ENCODE measurements at places on chromosomes 6 and 20.

GRCh38 chr6:142756215-142756630, 188.8 kb downstream of the HIVEP2 start:
- no peak for DNase-seq

DNA sequence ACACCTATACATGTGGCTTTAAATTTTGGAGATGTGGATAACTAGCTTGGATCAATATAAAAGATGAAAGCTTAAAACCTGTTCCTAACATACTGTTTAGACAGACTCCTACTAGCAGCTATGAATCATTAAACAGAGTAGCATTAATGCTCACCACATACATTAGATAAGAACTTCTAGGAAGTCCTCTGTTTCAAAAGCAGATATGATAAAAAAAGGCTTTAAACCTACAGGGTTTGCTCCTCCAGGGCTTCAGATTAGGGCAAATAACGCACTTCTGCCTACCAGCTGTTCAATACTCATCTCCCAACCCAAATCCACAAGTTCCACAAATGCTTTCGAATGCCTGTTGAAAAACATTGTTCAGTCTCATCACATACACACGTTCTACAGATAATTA, 1.5 kb downstream of the REPS1 start:
- DNase-seq = no peak

DNA sequence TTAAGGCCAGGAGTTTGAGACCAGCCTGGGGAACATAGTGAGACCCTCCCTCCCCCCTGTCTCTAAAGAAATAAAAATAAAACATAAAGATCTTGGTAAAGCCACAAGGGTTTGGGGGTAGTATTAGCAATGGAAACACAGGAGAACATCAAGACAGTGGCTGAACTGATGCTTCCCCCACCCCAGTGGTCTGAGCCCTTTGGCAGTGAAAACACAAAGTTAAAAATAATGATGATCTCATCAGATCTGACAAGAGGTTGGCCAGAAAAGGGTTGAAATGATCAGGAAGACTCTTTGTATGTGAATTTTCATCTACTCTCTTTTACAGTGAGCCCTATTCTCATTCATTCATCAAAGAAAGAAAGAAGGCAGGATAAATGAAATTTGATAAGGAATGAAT, 93.7 kb downstream of the KCNB1 start:
- no peak for DNase-seq

DNA sequence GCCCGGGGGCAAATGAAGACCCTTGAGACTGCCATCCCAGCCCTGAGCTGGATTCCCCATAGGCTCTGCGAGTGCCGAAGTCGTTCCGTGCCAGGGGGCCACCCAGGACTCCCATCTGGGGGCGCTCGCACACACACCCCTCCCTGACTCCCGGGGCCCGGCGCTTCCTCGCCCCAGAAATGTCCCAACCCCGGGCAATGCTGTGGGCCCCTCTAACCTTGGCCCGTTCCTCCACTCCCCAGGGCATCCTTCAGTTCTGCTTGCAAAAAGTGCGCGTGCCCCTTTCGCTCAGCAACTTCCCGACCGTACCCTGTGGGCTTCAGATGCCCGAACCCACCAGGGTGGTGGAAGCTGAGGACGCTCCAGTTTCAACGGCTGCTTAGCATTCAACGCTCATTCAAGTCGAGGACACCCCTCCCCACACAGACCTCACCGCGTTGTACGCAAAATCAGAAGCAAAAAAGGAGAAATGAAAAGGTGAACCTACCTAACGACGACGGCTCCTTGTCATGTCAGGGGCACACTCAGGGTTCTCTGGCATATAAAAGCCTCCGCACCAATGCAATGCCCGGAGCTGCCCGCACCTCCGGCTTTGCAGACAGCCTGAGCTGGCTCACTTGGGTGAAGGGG, 25.3 kb downstream of the RIPOR2 start:
- DNase-seq = no peak

DNA sequence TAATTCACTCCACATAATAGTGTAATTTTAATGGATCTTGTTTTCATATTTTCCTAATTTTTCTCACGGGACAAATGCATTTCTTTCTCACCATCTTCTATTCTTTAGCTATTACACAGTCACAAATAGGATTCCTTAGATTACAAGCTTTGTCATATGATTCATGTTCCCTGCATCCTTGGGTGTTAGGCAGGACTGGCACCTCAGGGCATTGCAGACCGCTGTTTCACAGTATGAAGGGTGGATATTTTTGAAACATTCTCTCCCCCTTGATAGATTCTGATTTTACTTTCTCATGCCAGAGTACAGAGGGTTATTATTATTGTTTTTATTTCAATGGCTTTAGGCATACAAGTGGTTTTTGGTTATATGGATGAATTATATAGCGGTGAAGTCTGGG, 602.5 kb downstream of the PHF3 start:
- DNase-seq = no peak

DNA sequence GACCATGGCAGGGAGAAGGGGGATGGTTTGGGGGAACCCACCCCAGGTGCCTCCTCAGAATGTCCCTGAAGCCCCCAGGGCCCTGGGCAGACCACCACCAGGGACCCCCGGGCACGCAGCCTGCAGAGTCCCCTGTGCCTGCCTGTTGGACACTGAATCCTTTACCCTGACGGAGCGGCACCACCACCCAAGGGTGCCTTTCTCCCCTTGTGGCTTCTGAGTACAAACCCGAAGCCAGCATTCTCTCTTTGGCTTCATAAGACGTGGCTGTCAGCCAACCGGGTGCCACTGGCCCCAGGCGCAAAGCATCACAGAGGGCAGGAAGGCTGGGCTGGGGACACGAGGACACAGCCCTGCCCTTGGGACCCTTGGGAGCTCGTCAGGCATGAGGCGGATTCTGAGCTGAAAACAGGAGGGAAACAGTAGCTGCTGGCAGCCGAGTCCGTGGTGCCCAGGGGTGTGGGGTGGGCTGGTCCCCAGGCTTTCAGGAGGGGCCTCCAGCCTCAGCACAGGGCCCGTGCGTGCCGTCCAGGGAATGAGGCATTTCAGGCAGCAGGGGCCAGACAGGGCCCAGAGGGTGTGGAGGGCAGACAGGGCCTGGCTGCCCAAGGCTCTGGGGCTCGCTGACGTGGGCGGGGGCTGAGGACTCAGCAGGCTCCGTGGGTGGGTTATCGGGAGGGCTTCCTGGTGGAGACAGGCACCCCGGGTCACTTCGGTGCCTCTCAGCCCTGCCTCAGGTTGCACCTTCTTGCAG, 3.5 kb downstream of the COL9A3 start:
- DNase-seq = no peak

DNA sequence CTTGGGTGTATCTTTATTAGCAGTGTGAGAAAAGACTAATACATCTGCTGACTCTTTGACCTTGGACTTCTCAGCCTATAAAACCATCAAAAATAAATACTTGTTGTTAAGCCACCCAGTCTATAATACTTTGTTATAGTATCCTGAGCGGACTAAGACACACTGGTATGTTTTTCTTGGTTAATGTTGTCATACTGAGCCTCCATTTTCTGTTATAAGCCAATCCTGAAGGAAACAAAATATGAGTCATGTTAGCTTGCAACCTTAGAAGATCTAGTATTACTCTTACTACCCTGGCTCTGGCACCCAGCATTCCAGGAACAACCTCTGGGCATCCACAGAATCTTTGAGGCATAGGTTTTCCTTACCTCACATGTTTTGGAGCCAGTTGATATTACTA, 307.2 kb downstream of the FRK start:
- no peak for DNase-seq

- no peak for DNase-seq
Measured at GRCh38 chr20:62475772-62476055, at the start of gene GATA5. Gene GATA5, minus strand, starts transcription at chr20:62475995. Its CDS starts 474 bp downstream, at chr20:62475521.

DNA sequence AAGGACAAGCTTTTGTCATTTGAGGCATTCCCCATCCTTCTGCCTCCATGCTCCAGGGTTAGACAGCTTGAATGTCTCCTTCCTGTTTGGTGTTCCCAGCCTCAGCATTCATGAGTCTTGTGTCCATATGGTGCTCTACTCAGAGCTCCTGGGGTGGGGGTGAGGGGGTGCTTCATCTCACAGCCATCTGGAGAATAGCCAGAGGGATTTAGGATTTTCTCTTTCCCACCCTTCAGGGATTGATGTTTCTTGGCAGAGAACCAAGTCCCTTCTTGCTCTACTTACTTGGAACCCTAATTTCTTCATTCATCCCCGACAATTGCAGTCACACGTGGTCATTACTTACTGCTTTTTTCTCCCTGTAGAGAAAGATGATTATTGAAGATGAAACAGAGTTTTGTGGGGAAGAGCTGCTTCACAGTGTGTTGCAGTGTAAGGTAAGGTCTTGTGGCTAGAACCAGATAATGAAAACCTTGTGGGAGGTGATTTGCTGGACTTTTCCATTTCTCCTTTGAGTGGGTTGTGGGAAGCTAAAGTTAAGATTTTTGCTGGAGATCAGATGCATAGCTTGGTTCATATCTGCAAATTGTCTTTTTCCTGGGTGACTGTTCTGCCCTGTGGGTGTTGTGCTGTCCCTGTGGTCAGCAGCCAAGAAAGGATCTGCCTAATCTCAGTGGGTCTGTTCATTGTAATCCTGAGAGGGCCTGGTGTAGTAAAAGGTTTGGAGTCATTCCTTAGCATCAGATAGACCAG, 18.6 kb downstream of the CMTR1 start:
- DNase-seq = no peak

DNA sequence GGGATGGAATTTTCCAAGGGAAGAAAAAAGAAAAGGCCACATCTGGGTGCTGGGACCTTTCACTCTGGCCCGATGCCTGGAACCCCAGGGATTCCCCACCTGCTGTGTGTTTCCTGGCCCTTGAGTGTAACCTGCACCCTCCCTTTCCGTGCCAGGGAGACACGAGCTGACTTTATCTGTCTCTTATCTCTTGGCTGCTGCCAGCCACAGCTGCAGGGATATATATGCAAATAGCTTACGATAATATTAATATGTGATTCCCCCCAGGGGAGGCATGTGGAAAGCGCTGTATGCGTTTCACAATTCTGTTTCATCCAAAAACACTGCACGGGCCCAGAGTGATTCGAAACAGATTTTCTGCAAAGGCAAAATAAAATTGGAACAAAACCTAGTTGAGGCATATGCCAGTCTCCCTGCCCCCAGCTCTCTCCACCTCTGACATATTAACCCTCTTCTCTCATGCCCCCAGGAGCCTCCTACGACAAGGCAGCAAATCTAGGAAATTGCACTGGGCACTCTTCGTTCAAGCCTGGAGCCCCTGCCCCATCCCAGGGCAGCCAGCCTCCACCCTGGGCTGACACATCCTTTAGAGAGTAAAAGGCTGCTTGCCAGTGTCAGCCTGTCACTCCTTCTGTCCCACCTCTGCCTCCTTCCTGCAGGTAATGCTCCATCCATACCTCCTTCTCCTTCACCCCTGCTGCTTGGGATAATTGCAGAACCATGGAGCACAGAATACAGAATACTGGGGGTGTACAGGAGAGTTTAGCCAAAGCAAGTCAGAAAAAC, 1.3 kb downstream of the RIPOR3 start:
- DNase-seq = no peak

DNA sequence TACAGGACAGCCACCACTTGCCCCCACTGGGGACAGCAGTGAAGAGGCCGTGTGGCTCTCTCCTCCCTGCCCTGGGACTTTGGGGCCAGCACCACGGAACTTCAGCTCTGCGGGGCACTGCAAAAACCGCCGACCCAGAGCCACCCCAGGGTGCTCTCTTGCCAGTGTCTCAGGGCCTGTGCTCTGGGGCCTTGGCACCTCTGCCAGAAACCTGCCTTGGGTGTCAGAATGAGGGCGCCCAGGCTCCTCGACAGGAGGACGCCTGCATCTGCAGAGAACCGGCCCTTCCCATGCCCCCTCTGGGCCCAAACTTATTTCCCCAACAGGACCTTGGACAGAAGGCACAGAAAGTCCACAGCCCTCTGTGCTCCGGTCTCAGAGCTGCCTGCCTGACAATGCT, 77.2 kb upstream of the MPC1 start:
- DNase-seq = no peak

GRCh38 chr6:107670792-107671199, 153.3 kb downstream of the SCML4 start:
- DNase-seq = no peak

- DNase-seq = no peak
Measured at GRCh38 chr6:155964544-155964943, 508.9 kb upstream of the NOX3 start.

DNA sequence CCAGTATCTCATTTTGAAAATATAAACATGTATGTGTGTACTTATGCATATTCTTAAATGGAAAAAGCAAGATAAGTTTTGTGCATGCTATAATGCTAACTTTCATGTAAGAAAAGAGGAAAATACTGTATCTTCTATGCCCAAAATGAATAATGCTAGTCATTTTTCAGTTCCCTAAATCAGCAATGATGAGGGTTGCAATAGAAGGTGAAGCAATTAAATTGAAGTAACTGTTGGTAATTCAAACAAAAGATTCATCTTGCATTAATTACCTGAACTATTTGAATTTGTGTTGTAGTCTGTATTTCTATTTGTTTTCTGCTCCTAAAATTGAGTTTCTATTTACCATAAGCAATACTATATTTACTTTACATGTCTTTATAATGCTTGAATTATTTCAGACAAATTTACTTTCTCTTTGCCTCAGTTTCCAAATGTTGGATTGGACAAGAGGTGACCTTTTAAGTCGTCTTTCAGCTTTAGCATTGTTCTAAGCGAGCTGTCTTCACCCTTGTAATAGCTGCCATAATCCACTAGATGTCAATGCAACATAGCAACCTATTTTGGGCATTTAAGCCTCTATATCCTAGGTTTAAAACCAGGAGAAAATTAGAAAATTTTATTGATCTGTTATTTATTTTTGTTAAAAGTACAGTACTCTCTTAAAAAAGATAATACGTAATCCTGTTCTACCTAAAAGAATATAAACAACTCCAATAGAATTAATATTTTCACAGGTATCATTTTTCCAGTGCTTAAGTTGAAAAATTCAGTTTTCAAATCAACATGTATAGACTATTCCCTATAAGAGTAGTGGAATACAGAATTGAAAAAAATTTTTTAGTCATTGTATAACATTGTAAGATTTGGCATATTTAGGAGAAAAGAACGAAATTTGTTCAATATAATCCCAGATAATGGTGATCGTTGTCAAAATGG, 52.3 kb upstream of the IFNGR1 start:
- DNase-seq = no peak

DNA sequence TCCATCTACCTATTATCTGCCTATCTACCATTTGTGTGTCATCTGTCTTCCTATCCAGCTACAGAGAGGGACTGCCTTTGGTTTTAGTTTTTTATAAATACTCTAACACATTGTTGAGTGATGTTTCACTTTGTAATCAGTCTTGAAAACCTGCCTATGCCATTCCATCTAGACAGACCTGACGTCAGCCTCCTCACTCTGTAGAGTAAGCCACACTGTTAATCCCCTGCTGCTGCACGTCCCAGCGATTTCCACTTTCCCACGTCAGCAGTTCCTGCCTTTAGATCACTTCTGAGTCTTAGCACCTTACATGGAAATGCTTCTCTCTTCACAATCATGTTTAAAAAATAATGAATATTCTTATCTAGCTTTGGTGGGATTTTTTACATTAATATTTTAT, 54.8 kb downstream of the PLG start:
- no peak for DNase-seq

DNA sequence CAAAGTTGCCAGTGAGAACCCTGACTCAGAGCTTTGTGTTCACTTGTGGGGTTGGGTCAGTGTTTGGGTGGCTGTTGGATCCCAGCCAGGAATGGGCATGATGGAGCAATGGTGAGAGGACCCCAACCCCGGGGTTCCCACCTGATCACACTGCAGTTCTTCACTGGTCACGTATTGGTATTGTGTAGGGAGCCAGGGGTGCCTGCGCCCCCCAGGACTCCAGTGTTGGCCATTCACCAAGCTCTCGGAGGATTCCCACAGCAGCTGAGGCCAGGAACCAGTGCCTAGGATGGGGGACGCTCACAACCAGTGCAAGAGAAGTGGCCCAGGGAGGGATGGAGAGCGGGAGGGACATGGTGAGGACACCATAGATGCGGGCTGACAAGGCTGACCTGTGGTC, 207.2 kb downstream of the CDH4 start:
- no peak for DNase-seq
